ENCODE measurements at places on chromosomes 16 and 17.

DNA sequence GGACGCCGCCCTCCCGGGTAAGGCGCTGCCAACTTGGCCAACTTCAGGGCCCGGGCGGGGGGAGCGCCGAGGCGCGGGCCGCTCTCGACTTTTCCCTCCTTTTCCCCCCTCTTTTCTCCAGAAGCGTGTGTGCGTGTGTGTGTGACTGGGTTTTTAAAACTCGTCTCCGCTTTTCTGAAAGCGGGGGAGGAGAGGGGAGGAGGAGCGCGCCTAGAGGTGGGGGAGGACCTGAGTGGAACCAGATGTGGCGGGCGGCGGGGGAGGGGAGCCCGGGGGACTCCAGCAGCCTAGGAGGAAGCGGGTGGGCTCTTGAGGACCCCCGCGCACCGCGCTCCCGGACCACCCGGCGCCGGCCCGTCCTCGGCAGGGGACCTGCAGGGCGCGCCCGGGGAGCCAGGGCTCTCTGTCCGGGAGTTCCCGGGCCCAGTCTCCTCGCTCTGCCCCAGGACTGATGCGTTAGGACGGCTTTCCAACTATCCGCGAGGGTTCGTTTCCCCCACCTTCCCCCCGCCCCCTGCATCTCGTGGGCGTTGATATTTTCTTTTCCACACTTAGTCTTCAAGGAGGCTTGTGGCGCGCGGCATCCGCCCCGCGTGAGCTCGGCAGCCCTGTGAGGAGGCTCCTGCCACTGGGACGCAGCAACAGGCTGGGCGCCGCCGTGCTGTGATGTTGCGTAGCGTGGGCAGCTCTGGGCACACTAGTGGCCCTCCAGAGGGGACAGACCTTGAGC, 599 bp downstream of the MRC2 start:
- DNase-seq: peak; percentile 34

DNA sequence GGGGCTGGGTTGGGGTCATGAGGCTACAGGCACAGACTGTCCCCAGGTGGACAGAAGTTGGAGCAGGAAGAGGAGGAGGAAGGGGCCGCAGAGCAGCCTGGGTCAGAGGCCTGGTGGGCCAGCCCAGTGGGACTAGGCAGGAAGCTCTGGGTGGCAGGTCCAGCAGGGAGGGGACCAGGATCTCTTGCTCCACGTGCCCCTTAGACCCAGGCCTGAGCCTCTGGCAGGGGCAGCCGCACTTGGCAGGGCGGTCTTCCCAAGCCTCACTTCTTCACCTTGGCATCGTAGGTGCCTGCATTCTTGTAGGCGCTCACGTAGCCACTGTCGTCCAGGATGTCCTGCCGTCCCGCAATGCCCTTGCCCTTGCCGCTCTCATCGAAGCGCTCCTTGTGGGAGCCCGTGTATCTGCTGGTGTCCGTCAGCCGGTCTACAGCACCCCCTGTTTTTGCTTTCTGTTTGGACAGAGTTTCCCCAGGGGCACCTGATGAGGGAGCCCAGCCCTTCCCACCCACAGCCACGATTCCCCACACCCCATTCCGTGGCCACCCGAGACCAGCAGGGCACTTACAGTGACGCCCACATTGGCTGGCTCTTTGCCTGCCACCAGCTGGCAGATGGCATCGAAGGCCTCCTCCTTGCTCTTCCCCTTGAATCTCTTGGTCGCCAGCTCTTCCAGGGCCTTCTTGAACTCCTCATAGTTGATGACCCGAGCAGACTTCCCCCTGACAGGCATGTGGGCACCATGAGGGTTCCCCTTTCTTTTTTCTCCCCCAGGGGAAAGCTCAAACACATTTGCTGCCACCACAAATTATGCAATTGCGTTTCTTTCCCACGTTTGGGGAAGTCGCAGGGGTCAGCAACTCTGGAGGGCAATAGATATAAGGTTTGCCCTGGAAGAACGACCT, 3.1 kb downstream of the TPPP3 start:
- no peak for DNase-seq

DNA sequence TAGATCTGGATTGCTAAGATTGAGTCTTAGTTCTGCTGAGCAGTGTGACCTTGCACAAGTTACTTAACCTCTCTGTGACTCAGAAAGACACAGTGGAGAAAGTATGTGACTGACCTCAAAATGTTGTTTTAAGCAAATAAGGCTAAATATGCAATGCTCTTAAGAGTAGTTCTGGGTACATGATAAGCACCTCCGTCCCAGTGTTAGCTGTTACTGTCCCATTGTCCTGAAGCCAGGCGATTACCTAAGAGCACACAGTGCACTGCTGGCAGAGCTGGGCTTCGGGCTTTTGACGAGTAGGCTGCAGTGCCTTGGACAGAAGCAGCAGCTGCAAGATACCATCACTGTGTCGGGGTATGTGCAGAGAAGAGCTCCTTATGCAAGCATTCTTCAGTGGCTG, 32.7 kb upstream of the FOXF1 start:
- DNase-seq: no peak

DNA sequence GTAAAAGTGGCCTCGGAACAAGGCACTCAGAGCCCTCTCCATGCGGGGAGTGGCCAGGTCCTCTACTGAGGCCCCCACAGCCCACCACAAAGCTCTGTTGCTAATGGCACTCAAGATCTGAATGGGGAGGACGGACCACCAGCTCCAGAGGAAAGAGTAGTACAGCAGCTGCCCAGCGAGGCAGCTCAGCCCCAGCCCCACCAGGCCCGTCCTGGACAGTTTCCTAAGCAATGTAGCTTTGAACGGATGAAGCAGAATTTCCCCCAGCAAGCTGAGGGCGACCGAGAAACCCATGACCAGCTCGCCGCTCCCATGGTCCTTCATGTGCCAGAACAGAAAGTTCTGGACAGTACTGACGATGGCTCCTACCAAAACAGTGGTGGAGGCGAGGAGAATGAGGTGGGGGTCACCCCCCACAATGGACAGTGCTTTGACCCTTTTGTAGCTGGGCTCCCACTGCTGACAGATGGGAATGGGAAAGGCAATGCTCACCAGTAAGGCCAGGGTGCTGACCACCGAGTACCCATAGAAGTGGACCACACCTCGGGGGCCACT, 1.5 kb downstream of the MFSD6L start:
- DNase-seq: no peak

GRCh38 chr17:37176723-37177122, 199.1 kb upstream of the C17orf78 start:
- no peak for DNase-seq

- DNase-seq: peak; percentile 17
Observed at GRCh38 chr16:74608944-74609343, 2.0 kb upstream of the GLG1 start.

DNA sequence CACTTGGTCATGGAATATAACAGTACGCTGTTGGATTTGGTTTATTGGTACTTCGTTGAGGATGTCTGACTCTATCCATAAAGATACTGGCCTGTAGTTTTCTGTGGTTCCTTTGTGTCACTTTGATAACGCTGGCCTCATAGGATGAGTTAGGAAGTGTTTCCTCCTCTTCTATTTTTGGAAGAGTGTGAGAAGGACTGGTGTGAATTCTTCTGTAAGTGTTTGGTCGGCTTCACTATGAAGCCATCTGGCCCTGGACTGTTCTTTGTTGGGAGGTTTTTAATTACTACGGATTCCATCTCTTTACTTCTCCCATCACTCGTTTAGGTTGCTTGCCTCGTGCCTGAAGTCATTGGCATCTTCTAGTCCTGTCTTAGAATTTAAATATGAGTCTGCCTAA, 117.3 kb downstream of the OR1D5 start:
- no peak for DNase-seq

GRCh38 chr17:6641247-6641863, 495 bp downstream of the TXNDC17 start:
- no peak for DNase-seq

GRCh38 chr17:39064374-39064773, 87.1 kb downstream of the PLXDC1 start:
- DNase-seq: no peak

- DNase-seq: no peak
Observed at GRCh38 chr17:3167574-3167973, 29.7 kb upstream of the OR1A2 start.

GRCh38 chr16:7408700-7409365, 76.2 kb downstream of the RBFOX1 start:
- DNase-seq: no peak

DNA sequence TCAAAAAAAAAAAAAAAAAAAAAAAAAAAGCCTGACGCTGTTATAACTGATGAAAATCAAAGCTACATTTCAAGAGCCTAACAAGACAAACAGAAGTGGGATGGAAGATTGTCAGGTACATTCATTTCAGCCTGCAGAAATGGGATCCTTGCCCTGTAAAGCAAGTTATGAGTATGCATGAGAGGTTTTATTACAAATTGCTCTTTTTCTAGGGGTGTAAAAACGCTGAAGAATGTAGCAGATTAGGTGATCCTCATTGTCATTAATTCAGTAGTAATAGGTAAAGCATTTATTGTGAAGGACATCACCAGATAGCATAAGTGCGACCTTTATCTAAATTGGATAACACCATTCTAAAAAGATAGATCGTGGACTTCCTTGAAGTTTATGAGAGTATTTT, 208.3 kb downstream of the KCNJ2 start:
- no peak for DNase-seq
